ENCODE measurements at places on chromosomes 1 and 21.
A peak's percentile ranks its signal among the peaks of the same experiment; 100 is the strongest.

DNA sequence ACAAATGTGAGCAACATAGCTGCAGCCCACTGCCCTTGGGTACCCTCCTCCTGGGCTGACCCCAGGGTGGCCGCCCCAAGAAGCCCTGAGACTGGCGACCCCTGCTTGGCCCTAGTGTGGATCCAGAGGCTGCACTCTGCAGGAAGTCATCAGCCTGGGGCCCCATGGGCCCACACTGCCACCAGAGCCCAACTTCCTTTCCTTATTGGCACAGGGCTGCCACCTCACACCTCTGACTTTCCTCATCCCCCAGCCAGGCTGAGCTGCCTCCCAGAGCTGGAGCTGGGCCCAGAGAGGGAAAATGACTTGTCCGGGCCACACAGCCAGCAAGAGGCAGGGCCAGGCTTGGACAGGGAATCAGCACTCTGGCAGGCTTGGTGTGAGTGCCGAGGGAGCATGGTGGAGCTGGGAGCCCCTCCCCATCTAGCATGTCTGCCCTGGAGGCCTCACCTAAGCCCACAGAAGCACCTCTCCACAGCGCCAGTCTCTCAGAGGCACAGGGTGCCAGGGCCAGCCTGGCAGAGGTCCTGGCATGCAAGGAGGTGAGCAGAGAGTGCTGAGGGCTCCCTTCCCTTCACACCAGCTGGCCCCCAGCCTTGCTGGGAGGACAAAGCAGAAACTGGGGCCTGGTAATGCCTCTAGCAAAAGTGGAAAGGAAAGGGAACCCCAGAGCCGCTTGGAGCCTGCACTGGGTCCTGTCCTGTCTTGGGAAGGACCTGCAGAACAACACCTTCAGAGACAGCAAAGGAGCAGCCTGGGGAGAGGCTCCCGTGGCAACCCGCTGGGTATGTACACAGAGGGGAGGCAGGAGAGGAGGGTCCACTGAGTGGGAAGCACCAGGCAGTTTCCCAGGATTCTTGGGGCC lies 3.2 kb downstream of the RAP1GAP start:
- DNase-seq = peak; percentile 26

- no peak for DNase-seq
These were observed 2.5 kb upstream of the MX2 start for GRCh38 chr21:41359286-41359685.

- no peak for DNase-seq
These were observed 2.5 kb upstream of the TRIM63 start for GRCh38 chr1:26069941-26070295.

DNA sequence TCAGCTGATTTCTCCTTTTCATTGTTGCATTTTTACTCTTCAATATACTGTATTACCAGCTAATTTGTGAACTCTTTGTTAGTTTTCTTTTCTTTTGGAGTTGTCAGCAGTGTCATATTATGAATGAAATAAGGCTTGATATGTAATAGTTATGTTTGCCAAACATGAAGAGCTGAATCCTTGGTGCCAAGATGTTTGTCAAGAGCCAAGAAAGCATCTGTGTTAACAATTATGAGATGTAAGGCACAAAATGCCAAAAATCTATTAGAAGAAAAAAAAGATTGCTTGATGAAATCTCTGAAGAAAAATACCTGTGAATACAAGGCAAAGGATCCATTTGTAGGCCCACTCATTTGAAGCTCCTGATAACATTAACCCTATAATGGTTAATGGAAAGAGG lies 48.4 kb upstream of the RNPC3 start:
- DNase-seq = no peak

GRCh38 chr1:111571239-111571638 lies 48.4 kb upstream of the RAP1A start:
- peak; percentile 18 for DNase-seq

Data from fibroblast of mammary gland (primary cell).